ENCODE measurements at places on chromosomes 3 and 15.

- no peak for DNase-seq
Observed at GRCh38 chr3:25040748-25041147, 387.3 kb upstream of the RARB start.

DNA sequence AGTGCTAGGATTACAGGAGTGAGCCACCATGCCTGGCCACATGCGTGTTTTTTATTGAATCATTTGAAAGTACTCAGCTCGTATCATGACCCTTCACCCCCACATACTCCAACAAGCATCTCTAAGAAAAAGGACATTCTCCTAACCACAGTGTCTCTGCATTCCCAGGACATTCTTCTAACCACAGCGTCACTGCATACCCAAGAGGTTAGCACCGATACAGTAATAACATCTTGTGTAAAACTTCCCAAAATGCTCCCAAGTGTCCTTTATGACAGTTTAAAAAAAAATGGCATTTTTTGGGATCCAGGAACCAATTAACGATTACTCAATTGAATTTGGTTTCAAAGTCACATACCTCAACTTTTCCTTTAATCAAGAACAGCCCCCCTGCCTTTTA lies 39.6 kb downstream of the FLNB start:
- no peak for DNase-seq

DNA sequence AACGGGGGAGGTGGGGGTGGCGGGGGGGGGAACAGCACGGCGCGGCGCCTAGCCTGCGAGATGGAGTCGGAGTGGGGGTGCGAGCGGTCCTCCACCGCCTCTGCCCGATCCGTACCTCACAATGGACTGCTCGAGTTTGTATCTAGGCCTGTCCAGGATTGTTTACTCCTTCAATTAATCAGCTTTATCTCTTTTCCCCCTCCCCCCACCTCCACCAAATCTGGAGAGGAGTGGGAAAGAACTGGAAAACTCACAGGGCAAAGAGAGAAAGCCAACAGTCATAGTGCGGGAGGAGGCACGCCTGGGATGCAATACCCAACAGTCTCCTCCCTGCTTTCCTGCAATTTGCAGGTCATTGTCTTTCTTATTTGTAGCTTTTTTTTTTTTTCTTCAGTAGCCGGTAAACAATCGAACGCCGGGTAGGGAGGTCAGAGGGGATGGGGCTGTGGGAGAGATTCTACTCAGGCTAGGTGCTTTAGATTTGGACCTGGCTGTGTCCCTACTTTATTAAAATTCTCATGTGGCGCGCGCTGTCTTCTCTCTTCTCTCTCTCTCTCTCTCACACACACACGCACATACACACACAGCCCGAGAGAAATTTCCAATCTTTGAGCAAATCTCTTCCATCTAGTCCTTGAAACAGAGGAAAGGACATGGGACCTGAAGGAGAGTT lies 6.9 kb upstream of the MEIS2 start:
- no peak for DNase-seq

GRCh38 chr3:149732234-149732633 lies 20.1 kb downstream of the COMMD2 start:
- no peak for DNase-seq

DNA sequence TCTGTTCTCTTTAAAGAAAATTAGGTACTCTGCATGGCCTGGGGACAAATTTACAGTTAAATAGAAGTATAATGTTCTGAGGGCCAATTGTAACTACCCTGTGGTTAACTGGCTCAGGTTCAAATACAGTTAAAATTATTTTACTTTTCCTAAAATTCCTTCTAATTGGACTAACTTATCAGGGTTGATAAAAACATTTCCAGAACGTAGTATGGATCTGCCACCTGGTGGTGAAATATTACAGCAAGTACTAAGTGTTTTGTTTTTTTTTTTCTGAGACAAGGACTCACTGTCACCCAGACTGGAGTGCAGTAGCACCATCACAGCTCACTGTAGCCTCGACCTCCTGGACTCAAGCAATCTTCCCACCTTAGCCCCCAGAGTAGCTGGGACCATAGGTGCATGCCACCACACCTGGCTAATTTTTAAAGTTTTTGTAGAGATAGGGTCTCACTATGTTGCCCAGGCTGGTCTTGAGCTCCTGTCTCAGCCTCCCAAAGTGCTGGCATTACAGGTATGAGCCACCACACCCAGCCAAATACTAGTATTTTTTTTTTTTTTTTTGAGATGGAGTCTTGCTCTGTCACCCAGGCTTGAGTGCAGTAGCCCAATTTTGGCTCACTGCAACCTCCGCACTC lies 29.2 kb downstream of the NEO1 start:
- DNase-seq: no peak

DNA sequence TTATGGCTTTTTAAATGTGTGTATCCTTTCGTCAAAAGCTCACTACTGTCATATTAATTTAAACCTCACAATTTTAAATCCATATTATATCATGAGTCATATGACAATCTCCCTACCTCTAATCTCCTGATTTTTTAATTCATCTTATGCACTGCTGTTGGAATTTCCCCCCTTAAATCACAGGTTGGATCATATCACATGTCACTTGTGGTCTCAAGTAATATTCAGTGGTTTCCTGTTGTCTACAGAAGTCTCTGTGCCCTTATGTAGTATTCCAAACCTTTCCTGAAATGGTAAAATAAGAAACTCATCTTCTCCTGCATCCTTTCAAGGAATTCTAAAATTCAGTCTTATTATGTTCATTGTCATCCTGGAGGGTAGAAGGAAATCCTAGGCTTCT lies 116.0 kb upstream of the CBLB start:
- no peak for DNase-seq

- no peak for DNase-seq
Observed at GRCh38 chr3:167066977-167067786, 312.9 kb downstream of the ZBBX start.

DNA sequence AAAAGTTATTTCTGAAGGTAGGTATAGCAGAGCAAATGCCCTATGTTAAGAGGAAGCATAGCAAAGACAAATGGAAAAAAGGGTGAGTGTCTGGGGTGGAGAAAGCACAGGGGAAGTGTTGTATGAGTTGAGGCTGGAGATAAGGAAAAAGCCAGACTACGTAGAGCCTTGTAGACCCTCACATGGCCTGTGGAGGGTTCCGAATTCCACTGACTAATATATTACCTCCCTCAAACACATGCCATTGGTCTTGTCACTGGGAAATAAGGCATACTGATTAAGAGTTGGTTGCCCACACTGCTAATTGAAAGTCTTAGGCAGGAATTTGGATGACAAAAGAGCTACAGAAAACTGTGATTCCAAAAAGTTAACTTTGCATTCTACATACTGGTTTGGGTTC lies 65.2 kb downstream of the TRAT1 start:
- no peak for DNase-seq

- DNase-seq: no peak
Observed at GRCh38 chr3:112759210-112759609, 87.5 kb downstream of the CD200R1L start.

GRCh38 chr15:55576943-55577342 lies 11.2 kb downstream of the PYGO1 start:
- no peak for DNase-seq

DNA sequence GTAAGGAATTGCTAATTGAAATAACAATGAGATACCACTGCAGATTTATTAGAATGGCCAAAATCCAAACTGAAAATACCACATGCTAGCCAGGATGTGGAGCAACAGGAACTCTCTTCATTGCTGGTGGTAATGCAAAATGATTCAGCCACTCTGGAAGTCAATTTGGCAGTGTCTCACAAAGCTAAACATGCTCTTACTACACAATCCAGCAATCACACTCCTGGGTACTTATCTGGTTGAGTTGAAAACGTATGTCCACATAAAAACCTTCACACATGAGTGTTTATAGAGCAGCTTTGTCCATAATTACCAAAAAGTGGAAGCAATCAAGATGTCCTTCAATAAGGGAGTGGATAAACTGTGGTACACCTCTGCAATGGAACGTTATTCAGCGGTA lies 113.3 kb downstream of the SMAD6 start:
- DNase-seq: no peak

- DNase-seq: no peak
Observed at GRCh38 chr3:68963891-68964290, 31.5 kb upstream of the TAFA4 start.

GRCh38 chr15:90143166-90143655 lies 40.9 kb upstream of the IDH2 start:
- peak; percentile 18 for DNase-seq

DNA sequence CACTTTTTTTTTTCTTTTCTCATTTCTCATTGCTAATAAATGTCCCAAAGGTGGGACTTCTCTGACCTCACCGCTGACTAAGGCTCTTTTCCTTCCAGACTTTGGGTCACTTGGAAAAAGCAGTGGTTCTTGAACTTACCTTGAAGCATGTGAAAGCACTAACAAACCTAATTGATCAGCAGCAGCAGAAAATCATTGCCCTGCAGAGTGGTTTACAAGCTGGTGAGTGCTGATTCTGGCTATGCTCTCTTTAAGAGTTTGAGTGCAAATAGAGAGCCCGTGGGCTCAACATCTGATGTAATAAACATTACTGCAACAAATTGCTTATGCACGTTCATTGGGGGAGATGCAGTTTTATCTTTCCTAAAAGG lies 2.0 kb downstream of the BHLHE40 start:
- no peak for DNase-seq

GRCh38 chr3:13167829-13168228 lies 94.6 kb upstream of the IQSEC1 start:
- no peak for DNase-seq

DNA sequence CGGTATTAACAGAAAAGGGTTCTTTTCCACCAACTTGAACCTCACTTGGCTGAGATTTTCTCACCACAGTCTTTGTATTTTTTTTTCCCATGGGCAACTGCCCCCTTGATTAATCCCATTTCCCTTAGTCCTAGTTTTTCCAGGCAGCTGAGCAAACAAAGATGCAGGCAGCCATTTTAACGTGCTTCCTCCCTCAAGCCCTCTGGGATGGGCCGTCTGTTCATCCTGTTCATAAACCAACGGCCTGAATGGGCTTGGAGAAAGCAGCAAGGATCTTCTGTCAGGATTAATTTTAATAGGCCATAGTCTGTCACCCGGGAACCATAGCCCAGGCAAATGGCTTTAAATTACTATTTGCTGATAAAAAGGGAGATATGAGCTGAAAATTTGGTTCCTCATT lies 10.4 kb upstream of the POLR2M start:
- no peak for DNase-seq
